Thoracic aorta (tissue), 2 donors: ENCODE measurements at places on chromosomes 7 and 10. TPM values are rescaled to one million over a fixed set of nuclear protein-coding genes. Genes with fewer than 3 reads are reported as not detected.
A peak's percentile ranks its signal among the peaks of the same experiment; 100 is the strongest.

DNA sequence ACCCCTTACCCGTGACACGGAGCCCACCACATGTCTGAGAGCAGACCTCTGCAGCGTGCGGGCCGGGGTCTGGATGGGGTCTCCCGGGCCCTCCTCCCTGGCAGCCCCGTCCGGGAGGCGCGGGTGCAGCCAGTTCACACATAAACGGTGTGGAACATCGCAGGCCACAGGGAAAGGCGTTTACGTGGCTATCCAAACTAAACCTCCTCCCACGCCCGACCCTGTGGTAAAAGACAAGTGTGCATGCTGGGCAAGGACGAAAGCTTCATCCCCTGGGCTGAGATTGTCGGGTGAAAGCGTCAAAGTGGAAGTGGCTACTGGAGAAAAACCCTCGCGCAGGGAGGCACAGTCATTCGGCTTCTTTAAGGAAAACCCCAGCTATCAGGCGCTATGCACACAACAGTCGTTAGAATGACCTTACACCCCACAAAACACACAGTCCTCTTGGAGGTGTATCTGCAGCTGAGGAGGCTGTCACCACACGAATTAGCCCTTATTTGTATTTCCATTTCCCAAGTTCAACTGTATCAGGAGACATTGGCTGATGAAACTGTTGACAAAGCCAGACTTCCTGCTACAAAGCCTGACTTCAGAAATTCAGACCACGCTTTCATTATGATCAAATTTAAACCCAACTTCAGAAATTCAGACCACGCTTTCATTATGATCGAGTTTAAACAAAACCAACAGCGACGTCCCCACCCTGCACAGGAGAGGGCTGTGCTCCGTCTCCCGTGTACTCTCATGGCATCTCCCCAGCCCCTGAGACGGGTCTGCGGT is 15.3 kb downstream of the GPER1 start:
- DNase-seq, result no peak

- DNase-seq, result no peak
Observed at GRCh38 chr7:42414028-42414427, 177.0 kb upstream of the GLI3 start.

The AGAP5 gene
- total RNA-seq, result 4.5 TPM

The ZPBP gene
- not detected for total RNA-seq

GRCh38 chr10:4061441-4061951 is 276.5 kb upstream of the KLF6 start:
- peak; percentile 55 for DNase-seq

The SCART1 gene
- 10.6 TPM for total RNA-seq

The PNLIPRP2 gene
- 2.3 TPM for total RNA-seq

- no peak for DNase-seq
Observed at GRCh38 chr7:120933475-120933874, 17.1 kb upstream of the ING3 start.

GRCh38 chr10:21737106-21737505 is 203.1 kb downstream of the MLLT10 start:
- DNase-seq, result no peak

GRCh38 chr10:52019077-52019555 is 295.0 kb upstream of the DKK1 start:
- no peak for DNase-seq

- no peak for DNase-seq
Observed at GRCh38 chr10:80275756-80276155, 13.7 kb downstream of the MAT1A start.

DNA sequence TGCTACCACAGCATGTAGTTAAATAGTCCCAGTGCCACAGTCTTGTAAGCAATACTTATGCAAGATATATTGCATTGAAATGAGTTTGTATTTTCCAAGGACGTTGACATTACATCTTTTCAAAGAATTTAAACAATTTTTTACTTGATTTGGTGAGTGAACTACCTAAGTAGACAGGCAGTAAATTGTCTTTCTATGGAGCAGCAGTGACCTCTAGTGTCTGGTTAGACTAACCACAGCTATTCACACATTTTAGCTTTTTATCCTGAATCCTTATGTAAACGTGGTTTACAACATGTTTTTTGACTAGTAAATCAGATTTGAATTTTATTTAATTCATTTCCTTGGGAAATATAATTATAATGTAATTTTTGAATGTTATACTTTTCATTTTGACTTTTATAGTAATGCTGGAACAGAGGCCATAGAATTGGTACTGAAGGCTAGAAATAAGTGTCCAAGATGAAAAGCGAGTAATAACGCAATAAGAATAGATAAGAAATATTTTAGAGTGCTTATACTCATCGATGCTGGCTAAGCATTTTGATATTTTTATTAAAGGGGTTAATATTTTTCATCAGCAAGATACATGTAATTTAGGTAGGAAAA is 5.6 kb downstream of the LRRTM3 start:
- no peak for DNase-seq

- DNase-seq, result no peak
Observed at GRCh38 chr7:50371551-50372021, 67.1 kb downstream of the IKZF1 start.

- DNase-seq, result no peak
Observed at GRCh38 chr7:123352973-123353372, 153.2 kb upstream of the SLC13A1 start.

GRCh38 chr7:45215601-45216062 is 58.0 kb downstream of the RAMP3 start:
- DNase-seq, result no peak

The HELLS gene
- total RNA-seq, result 4.9 TPM

The SNX8 gene
- total RNA-seq, result 6.5 TPM

DNA sequence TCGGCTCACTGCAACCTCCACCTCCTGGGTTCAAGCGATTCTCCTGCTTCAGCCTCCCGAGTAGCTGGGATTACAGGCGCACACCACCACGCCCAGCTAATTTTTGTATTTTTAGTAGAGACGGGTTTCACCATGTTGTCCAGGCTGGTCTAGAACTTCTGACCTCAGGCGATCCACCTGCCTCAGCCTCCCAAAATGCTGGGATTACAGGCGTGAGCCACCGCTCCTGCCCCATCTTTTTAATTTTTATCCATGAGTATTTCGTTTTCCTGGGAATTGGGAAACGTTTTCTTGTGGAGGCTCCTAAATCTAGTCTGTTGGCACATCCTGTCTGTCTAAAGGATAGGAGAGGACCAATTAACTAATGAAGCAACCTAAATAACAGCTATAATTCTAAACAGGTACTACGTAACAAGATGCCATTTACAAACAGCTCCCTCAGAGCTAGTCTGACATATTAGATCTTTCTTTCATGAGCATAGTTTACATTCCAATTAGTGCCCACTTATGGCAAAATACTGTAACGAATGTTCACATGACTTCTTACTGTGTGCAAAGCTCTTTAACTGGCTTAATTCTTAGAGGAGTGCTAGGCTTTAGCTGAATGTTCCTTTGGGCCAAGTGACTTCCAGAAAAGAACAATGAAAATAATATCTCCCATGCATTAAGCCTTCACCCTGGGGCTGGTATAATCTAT is 151.0 kb upstream of the YAE1 start:
- DNase-seq, result no peak
